ENCODE measurements at places on chromosomes 2 and 18.

DNA sequence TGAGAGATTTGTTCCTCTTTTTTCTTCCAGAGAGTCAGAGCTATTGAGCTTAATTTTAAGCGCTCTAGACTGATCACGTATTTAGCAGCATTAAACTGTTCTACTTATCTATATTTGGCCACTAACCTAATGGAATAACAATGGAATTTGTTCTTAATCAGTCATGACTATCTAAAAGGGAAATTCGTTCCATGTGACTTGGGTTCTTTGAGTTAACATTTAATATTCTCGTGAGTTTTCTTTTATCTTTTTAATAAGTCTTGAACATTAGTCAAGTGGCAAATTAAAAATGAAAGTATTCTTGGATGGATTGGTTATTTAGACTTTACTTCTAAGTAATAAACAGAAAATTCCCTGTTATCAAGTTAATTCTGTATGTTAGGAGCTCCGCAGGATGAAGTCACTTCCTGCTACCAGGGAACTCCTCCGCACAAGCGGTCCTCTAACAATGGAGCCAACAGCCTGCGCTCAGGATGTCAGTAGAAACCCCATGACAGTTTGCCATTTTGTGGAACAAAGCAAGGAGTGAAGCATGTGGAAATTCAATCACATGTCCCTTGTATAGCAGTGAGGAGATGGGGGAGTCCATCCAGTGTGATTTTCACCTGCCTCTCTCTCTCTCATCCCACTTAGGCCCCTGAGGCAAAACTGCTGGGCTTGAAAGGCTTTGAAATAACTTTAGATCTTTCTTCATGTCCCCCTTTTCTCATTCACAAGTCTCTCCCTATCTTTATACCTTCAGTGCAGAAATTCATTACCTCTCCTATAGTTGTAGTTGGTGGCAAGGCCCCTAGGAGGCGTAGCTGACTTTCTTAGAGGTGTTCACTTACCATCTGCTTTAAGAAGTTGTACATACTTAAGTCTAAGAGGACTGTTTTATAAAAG is 138.1 kb downstream of the WDR7 start:
- peak; percentile 2 for DNase-seq

DNA sequence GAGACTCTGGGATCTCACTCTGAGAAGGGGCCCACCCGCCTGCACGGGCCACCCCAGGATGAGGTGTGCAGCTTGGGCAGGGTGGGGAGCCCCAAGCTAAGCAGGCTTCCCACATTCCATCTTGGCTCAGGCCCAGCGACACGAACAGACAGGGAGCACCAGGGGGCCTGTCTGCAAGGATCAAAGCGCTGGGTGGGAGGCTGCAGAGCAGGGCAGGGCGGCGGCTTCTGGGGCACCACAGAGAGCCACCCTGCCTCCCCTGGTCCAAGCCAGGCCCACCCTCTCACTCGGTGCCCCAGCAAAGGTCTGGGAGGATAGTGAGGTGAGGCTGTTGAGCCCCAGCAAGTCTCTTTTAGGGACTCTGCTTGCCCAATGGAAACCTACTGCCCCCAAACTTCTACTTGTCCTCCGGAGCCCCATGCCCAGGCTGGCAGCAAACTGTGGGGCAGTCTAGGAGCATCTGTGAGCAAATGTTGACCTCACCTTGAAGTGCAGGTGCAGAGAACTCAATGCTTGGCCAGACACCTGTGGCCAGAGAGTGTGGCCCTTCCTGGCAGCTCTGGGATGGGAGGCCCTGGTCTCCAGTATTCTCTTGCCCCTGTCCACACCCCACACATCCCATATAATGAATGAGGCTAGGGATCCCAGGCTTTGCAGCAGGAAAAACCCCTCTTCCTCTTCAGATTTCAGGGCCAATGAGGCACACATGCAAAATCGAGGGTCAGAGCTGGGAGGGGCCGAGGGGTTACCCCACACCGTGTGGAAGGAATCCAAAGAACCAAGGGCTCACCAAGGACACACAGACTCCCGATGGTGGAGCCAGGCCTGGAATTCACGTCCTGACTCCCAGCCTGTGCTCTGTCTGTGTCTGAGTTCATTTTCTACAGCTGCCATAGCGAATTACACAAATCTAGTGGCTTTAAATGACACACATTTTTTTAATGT is 18.8 kb upstream of the GLI2 start:
- no peak for DNase-seq

- DNase-seq, result no peak
Measured at GRCh38 chr2:8148260-8149006, 533.4 kb upstream of the ID2 start.

DNA sequence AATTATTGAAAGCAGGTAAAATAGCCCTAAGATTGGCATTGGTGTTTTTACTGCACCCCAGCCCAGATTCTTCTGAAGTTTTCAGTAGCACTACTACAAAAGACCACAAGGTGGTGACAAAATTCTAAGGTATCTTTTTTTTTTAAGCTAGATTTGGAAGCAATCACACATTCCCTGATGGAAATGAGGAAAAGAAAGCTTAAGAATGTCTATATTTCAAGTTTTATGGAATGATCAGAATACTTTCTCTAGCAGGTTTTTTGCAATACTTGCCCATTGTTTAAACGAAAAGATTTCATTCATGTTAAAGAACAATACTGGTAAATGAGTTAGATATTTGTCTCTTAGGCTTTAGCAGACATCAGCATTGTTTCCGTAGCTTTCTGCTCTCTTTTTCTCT is 32.1 kb upstream of the ZNF638 start:
- DNase-seq, result no peak

- DNase-seq, result no peak
Measured at GRCh38 chr2:240925568-240926515, 19.7 kb downstream of the CROCC2 start.

DNA sequence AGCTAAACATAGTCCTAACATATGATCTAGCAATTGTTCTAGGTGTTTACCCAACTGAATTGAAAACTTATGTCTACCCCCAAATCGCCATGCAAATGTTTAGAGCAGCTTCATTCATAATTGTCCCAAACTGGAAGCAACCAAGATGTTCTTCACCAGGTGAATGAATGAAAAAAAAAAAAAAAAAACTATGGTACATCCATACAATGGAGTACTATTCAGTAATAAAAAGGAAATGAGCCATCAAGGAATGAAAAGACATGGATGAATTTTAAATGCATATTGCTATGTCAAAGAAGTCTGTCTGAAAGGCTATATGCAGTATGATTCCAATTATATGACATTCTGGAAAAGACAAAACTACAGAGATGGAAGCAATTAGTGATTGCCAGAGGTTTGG is 98.6 kb upstream of the ITPRID2 start:
- DNase-seq, result no peak

- no peak for DNase-seq
Measured at GRCh38 chr2:190460487-190460886, 52.3 kb downstream of the MFSD6 start.

- DNase-seq, result no peak
Measured at GRCh38 chr2:55891671-55892094, 31.9 kb downstream of the EFEMP1 start.

- no peak for DNase-seq
Measured at GRCh38 chr18:286515-287310, 18.9 kb upstream of the THOC1 start.

GRCh38 chr2:208147759-208148158 is 1.8 kb upstream of the CRYGB start:
- DNase-seq, result no peak

DNA sequence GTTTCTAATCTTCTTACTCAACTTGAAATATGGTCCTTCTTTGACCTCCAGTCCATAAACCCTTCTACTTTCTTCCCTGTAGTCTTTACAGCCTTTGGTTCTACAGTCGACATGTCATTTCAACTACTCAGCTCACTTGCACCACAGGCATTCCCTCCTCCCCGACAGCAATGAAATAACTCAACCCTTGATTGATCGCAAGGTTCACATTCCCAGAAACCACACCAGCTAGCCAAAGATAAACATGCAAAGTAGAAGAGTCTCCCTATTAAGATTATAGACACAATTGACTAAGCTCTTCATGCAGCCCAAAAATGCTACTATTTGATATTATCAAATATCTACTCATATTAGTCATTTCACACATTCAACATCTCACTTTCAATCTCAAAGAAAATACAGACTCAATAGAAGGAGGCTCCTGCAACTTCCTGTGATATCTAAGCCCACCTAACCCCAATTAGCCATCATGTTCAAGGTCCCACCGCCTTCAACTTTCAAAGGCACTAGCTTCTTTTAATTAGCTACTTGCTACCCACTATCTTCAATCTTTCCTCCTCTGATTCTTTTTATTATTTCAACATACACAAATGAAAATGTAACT is 50.8 kb downstream of the RTTN start:
- no peak for DNase-seq

- no peak for DNase-seq
Measured at GRCh38 chr2:43790147-43790546, 16.3 kb downstream of the DYNC2LI1 start.

- no peak for DNase-seq
Measured at GRCh38 chr2:164975891-164976290, 20.6 kb upstream of the SLC38A11 start.

- DNase-seq, result no peak
Measured at GRCh38 chr2:126658905-126659561, 3.1 kb downstream of the GYPC start.

DNA sequence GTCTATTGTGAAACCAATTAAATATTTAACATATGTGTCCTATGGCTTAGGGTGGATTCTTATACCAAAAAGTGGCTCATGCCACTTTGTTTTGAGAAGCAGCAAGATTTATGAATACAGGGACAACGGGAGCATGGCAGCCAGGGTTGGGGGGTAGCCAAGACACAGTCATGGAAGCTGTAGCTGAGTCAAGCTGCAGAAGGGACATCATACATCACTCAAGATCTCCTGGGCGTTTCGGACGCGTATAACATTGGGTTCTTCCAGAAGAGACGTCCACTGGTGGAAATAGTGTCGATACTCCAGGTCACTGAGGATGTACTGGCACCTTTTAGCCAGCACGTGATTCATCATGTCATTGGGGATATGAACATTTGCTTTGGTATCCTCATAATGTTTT is 152.7 kb downstream of the RIF1 start:
- DNase-seq, result no peak

DNA sequence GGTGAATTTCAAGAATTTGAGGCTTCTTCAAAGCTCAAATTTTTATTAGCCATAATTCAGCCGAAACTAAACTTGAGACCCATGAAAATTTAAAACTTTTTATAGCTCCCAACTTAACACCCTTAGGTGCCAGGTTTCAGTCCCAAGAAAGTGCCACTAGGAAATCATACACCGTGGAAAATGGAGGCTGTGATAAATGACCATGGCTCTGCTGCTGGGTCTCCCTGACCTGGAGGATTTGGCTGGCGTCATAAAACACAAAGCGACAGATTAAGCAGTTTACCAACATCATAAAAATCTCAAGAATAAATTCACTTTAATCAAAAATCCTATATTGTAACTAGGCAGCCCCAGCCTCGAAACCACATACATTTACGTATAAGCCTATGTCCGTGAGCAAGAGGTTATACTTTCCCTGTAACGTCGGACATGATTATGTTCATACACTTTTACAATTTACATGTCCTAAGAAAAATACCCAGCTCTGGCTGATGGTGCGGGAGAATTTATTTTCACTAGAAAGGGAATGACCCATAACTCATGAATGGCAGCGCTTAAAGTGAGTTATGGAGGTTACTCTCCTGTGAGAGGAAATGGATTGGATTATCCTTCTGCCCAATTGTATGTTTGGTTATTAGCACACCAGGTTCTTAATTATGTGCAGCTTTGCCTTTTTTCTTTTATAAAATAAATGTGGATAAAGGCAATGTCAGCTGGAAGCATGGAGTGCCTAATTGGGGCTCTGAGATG is 329.4 kb downstream of the AGPS start:
- DNase-seq, result no peak

DNA sequence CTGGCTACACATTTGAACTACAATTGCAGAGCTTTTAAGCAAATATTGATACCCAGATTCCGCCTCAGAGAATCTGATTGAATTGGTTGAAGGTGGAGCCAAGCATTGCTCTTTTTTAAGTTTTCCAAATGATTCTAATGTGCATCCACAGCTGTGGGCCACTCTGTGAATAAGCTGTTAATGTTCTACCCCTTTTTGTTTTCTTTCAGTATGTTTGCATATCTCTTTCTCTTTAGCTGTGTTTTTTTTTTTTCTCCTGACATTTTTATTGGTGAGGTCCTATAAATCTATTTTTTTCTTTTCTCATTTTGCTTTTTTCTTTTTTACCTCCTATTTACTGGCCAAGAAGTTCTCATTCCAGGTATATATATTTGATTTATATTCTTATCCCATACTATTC is 6.5 kb downstream of the SCN3A start:
- no peak for DNase-seq

DNA sequence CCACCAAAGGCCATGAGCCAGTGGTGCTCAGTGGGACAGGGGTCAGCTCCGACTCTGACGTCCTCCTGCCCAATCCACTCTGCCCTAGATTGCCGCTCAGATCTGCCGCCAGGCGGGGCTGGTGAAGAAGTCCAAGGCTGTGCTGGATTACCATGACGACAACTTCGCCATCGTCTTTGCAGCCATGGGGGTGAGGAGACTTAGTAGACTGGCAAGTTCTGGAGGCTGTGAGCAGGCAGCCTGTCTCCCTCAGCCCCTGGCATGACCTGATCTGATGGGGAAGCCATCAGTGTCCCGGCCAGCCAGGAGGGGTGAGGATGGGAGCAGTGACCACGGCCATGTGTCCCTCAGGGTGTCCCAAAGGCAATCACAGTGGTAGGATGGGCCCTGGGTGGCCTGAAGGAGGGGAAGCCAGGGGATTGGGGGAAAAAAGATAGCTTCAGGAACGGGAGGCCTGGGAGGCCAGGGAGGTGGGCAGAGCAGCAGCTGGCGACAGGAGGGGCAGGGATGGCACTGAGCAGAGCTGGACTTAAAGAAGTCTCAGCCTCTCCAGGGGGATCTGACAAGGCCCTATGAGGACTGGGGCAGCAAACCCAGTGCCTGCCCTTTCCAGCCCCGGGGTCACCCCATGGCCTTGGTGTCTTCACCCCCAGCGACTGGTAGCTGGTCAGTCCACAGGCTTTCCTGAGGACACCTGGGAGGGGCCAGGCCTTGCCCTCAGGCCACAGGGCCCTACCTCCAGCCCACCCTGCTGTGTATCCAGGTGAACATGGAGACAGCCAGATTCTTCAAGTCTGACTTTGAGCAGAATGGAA is 17.4 kb upstream of the ANKRD53 start:
- DNase-seq, result no peak

GRCh38 chr2:29000481-29000880 is 19.4 kb downstream of the TOGARAM2 start:
- no peak for DNase-seq

DNA sequence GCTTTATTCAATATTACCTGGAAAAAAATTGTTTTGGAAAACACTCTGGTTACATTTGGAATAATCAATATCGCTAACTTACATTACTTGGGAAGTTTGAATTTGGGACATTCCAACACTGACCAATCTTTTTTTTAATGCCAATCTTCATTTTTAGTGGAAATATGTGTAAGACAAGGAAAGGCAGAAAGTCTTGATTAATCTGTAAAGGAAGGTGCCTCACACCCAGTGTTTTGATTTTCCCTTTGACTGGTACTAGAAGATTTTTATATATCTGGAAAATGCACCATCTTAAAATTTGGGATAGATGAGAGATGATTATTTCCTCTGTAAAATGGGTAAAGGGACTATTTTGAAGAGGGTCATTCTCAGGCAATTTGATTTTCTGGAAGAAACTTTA is 879.2 kb upstream of the ZEB2 start:
- no peak for DNase-seq

GRCh38 chr18:75654851-75655751 is 227.6 kb upstream of the SMIM21 start:
- no peak for DNase-seq

GRCh38 chr2:167862296-167862695 is 385.1 kb downstream of the STK39 start:
- DNase-seq, result no peak
